ENCODE measurements at places on chromosomes 1 and 21.

DNA sequence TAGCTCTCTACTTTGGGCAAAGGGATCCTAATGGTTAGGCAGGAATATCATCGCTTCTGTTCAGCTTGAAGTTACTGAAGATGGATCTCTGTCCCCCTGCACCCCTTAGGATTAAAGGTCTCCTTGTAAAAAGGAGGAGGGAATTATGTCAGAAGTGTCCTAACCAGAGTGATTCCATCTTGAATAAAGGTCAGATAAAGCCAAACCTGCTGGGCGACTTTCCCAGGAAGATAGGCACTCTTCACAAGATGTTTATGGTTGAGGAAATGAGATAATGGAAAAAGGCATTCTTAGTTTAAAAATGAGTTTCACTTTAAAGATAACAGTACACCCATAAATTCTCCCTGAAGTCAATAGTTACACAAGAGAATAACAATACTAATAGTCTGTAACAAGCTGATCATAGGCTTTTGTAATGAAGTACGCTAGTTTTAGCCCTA lies 1.7 kb upstream of the NENF start:
- DNase-seq: no peak

- no peak for DNase-seq
Measured at GRCh38 chr1:212504171-212504803, 71.6 kb downstream of the NENF start.

DNA sequence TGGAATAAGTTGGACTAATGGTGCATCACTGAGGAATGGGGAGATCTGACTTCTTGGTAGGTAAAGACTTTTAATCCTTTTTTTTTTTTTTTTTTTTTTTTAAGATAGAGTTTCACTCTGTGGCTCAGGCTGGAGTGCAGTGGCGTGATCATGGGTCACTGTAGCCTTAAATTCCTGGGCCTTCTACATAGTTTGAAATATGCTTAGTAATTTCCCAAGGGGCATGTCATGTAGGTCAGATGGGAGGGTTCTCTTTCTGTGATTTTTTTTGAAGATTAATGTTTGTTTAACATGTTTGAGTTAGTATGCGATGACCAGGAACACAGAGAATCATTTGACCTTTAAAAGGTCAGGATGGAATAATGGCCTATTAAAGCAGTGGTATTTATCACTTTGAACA lies 129.1 kb downstream of the S1PR1 start:
- DNase-seq: no peak

GRCh38 chr1:230828421-230828820 lies 39.9 kb downstream of the C1orf198 start:
- DNase-seq: no peak

- no peak for DNase-seq
Measured at GRCh38 chr1:84632673-84633434, 57.4 kb downstream of the SSX2IP start.

GRCh38 chr1:201351617-201352016 lies 25.9 kb downstream of the TNNT2 start:
- no peak for DNase-seq

GRCh38 chr1:235937123-235937522 lies 70.4 kb upstream of the LYST start:
- DNase-seq: no peak

GRCh38 chr1:210246447-210246846 lies 13.9 kb downstream of the SERTAD4 start:
- no peak for DNase-seq

DNA sequence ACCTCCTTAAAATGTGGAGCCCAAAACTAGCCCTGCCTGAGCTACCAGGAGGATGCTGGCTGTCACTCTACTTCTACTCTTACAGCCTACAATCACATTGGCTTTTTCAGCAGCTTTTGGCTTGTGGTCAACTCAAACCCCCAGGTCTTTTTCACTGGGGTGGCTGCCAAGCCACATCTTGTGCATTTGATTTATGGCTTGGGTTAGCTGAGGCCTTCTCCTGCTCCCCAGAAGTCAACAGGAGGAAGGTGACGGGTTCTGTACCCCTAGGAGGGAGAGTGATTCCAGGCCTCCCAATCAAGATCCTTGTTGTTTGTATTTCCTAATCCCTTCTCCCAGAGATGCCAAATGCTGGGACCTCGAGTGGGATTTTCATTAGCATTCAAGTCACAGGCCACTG lies 124.3 kb downstream of the LACTBL1 start:
- no peak for DNase-seq

- DNase-seq: peak; percentile 84
Measured at GRCh38 chr1:25430967-25431881, 527 bp downstream of the MACO1 start.

DNA sequence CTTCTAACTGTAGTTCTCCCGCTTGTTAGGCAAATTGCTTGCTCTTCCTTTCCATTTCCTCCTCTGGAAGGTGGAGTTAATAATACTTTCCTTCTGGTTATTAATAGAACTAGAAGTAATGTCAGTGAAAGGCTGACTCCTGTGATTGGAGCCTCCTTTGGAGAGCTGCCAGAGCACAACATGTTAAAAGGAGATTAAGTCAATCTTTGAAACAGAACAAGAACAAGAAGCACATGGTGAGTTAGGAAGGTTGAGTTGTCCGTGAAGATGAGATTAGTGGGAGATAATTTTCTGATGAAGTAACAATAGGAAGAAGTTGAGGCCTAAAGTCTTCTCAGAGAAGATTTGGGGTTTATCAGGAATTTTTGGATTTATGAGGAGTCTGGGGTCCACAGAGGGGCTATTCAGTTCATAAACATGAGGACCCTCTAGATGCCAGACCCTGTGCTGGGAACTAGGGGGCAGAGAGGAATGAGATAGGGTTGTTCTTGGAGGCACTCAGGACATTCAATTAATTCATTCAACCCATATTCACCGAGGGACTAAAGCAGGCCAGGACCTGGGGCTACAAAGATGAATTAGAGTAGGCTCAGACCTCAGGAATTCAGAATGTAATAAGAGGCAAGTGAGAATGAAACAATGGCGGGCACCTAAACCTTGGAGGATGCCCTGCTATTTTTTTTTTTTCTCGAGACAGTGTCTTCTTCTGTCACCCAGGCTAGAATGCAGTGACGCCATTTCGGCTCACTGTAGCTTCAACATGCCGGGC lies 40.7 kb upstream of the DHCR24 start:
- no peak for DNase-seq

DNA sequence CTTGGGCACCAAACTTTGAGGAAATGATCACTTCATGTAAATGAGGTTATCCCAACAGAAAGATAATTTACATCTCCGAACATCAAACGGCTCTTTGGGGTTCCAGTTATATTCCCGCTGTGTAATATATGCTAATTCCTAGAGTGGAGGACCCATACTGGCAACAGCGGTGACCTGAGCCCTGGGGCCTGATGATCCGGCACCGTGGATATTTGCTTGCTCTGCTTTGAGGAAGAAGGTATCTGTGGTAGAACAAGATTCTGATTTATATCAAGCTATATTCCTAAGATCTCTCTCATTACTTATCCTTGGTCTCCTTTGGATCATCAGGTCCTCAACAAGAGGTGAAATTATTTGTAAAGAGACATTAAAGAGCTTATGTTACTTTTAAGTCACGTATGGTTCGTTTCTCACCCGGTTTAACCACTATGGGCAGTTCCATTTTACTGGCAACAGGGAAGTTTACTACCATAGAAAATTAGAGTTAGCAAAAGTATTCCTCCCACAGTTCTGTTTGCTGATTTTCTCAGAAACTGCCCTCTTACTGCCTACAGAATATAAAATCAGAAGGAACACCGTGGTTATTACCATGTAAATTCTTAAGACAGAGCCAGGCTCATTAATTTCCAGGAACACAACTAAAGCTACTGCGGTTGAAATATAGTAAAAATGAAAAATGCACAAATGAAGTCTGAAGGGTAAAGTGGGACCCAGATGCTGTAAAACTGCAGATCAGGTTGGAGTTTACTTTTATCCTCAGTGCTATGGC lies 56.7 kb downstream of the MRPL39 start:
- DNase-seq: no peak

DNA sequence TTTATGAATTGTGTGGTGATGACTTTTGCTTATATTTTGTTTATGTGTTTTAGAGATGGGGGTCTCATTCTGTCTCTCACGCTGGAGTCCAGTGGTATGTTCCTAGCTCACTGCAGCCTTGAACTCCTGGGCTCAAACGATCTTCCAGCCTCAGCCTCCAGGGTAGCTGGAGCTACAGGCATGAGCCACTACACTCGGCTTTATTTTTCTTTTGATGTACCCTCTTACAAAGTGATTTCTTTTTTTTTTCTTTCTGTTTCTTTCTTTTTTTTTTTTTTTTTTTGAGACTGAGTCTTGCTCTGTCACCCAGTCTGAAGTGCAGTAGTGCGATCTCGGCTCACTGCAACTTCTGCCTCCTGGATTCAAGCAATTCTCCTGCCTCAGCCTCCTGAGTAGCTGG lies 46.8 kb downstream of the CD247 start:
- DNase-seq: no peak

DNA sequence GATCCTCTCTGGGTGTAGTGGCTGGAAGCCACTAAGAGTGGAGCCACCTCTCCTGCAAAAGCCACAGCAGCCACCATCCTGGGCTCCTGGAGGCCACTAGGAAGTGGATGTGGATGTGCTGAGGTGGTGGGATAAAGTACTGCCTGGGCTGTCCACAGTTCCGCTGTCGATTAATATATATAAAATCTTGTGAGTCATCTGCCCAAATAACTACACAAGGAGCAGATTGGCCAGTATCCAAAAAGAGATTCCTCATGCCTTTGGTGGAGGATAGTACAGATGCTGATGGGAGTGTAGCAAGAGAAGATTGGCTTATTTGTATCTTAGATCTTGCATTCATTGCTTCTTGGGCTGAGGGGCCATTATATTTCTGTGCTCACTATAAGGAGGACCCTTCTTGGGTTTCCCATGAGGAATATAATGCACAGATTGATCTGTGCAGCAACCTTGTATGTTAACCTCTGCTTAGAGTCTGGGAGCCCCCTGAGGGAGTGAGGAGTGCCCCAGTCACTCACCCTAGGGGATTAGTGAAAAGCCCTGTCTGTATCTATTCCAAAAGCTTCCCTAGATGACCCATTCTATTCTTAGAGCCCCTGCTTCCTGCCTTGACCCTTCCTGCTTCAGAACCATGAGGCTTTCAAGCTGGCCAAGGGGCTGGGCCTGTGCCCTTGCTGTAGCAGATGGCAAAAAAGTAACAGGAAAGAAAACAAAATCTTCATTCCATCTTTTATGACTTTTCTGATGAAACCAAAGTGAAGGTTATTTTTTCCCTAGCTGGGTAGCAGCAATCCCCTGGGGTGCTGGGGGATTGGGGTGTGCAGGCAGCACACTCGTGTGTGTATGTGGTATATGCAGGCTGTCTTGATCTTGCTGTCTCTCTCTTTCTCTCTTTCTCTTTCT lies 31.7 kb downstream of the RCSD1 start:
- DNase-seq: no peak

GRCh38 chr1:157551694-157552693 lies at the start of gene FCRL5:
Gene FCRL5, minus strand, starts transcription at chr1:157552515. Its CDS starts 153 bp downstream, at chr1:157552362.
- DNase-seq: no peak

DNA sequence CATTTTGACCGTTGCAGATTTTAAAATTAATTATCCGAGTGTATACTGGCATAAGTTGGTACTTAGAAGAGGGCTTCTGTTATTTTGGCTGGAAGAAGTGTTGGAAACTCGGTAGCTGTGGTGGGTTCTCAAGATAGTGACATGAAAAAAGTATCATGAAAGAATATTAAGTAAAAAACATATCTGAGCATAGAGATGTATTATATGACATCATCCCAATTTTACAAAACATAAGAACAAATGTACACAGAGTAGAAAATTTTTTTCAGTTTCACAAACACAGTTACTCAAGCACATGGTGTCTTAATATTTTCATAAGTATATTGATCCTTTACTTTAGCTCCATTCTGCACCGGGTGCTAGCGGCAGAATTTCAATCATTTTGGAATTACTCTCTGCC lies 684 bp downstream of the IFI16 start:
- DNase-seq: no peak

DNA sequence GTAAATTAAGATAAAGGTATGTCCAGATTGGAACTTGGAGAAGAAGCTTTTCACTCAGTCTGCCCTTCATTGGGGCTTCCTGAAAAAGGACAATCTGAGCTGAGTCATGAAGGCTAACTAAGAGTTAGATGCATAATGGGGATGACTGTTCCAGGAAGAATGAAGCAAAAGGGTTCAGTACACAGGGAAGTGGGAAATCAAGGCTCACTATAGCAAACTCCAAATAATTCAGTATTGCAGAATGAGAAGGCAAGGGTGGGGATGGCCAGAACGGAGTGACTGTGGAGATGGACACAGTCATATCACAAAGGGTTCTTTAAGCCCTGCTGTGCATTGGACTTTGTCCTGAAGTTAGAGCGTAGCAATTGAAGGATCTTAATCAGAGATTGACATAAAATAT lies 158.3 kb downstream of the FGGY start:
- no peak for DNase-seq

DNA sequence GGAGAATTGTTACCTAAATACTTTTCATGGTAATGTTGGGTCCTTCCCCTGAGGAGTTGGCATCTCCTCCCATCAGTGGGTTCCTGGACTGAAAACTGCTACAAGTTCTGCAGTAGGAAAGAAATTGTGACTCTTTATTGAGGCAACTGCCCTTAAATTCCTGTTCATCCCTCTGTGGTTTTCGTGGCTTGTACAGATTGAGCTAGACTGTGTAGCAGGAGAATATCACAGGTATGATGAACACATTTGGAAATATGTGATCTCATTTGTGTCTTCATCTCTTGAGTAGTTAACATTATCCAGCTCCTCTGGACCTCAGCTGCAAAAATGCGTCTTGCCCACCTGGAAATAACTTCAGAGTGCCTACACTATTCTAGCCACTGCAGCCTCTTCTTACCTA lies 390.6 kb downstream of the PTPRC start:
- no peak for DNase-seq

GRCh38 chr21:38134084-38134873 lies 122.5 kb upstream of the KCNJ15 start:
- no peak for DNase-seq

DNA sequence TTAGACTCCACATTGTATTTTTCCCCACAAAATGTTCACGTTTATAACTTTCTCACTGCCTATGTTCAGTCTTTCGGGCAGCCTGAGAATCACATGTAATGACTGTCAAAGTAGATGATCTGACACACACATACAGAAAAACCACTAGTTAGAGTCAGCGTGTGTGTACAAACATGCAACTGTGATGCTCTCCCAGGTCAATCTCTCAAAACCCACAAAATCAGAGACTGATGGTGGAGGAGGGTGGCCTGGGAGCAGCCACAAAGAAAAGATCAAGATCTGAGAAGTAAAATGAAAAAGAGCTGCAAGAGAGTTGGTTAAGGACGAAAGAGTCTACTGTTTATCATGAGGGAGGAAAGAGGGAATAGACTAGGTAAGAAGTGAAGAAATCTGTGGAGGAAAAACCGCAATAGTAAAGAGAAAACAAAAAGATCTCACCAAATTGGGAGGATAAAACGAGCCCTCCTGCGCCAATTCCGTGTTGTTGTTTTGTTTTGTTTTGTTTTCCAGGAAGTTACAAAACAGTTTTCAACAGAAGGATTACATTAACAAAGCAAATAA lies 2.3 kb downstream of the EGLN1 start:
- no peak for DNase-seq

Measured in right kidney (tissue), 9 donors.